Fibroblast of the aortic adventitia (primary cell): ENCODE measurements at places on chromosomes 6 and 20. TPM values are rescaled to one million over a fixed set of nuclear protein-coding genes. Genes with fewer than 3 reads are reported as not detected.

Gene USP49
- total RNA-seq, result 2.7 and 11.2 TPM in 2 replicates

Gene SCUBE3
- 1.8 and 10.0 TPM in 2 replicates for total RNA-seq

Gene ZNF341
- 0.90 and 1.5 TPM in 2 replicates for total RNA-seq

DNA sequence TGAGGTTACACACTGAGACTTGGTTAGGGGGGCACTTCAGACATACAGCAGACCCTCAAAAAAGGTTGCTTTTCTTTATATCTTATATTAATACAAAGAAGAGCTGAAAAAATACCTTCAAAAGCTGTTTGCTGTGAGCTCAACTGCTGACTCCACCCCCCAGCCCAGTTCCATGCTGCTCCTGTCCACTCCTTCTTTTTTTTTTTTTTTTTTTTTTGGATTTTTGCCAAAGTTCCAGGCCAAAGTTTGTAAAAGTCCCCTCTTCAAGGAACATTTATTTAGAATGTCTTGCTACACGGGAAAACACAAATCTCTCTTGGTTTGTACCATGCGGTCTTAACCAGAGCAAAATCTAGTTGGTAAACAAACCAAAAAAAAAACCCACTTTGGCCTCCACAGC, 85.3 kb upstream of the AKAP12 start:
- peak; percentile 24 for DNase-seq

Gene LATS1
- 10.1 and 33.4 TPM in 2 replicates for total RNA-seq

Gene TBX18
- 16.1 and 27.1 TPM in 2 replicates for total RNA-seq

DNA sequence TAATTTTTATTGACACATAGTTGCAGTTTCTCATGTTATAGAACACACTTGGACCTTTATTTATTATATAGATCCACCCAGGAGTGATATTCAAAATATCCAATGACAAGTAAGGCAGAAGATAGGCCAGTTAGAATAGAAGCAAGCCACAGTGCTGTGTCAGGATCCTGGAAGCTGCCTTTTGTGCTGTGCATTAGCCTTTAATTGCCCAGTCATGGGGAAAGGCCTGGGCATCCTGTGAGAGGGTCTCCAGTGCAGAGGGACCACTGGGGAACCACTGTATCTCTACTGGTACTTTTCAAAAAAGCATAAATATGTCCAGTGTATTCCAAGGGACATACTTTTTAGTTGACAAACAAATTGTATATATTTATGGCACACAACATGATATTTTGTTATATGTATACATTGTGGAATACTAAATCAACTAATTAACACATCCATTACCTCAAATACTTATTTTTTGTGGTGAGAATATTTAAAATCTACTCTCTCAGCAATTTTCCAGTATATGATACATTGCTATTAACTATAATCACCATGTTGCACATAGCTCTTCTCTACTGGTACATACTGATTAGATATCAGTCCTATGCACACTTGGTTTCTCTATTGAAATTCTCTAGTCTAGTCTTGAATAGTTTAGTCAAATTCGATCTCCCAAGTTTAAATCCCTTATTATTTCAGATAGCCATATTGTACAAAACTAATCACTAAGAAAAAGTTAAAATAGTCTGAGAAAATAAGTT, 59.5 kb downstream of the CDC40 start:
- DNase-seq, result no peak

DNA sequence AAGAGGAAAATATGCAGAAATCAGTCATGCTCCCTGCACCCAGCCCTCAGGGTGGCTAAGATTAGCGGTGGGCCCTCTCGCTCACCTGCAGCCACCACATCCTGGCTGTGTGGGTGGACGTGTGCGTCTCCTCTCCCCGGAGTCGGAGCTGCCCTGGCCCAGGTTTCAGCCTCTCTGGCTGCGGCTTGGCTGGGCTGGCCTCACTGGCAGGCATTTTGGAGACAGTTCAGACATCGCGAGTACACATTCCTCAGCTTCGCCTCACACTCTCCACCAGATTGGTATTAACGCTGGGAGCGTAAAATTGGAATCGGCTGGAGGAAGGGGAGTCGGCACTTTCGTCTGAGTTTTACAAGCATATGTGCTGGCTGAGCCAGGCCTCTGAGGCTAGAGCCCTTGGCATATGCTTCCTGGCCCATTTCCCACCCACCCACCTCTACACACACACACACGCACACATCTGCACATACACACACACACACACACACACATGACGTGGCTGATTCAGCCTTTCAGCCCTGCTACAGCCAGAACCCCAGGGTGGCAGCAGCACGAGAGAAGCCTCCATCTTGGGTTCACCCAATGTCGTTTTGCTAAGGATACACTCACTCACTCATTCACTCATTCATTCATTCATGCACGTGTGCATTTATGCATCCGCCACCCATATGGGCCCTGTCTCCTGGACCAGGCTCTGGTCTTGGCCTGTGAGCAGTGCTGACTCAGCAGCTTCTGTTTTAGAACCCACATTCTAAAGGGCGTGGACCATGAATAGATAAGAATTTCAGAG, 42.9 kb downstream of the BCAS4 start:
- peak; percentile 95 for DNase-seq

DNA sequence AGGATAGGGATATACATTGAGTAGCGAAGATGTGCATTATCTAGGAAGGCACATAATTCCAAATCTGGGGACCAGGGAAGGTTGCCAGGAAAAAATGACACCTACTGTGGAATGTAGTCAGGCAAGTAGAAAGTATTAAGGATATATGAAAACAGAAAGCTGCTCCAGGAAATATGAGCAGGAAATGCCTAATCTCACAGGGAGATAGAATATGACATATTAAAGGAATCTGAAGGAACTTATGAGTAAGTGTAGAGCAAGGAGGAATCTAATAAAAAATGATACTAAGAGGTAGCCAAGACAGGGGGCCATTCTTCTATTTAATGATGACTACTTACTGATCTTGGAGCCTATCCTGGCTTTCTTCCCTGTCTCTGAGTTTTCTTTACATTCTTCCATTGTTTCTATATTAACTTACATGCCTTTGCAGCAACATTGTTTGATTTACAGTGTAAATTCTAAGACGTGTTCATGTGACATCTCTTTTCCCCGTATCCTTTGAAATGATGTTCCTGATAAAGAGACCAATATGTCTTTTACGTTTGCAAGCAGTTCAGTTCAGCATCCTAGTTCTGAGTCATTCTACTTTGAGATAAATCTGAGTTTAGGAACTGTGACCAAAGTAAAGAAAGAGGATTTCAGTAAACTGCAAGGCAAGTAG, 58.6 kb downstream of the TINAG start:
- DNase-seq, result peak; percentile 77

DNA sequence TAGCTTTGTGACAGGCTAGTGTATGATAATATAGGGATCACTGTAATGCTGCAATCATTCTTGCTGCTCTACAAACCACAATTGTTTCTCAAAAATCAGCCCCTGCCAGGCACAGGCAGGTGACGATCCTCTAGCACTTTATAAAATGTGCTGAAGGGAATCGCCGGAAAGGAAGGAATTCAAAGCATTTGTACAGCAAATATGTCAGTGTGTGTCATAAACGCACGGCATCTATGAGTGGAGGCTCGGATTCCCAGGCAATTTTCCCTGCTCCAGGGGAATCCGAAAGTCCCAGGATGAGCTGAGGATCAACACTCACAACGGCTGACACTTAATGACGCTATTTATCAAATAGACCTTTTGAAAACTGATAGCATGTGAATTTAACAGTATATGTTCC, 1.4 kb downstream of the PHACTR1 start:
- DNase-seq, result no peak

- no peak for DNase-seq
Observed at GRCh38 chr6:112268019-112268418, 13.7 kb upstream of the LAMA4 start.

Gene RBBP8NL
- not detected in 2 replicates for total RNA-seq

DNA sequence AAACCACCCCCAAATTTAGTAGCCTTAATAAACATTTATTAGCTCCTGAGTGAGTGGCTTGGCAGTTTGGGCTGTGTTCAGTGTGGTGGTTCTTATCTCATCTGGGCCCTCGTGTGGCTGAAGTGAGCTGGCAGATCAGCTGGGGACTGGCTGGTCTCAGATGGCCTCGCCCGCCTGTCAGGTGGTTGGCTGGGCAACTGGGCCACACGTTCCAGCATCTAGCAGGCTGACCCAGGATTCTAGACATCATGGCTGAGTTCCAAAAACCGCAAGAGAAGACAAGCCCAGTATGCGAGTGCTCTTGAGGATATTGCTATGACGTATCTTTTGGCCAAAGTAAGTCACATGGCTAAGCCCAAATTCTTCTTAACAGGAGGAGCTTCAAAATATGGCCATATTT, 28.9 kb downstream of the EIF2S2 start:
- DNase-seq, result peak; percentile 99

Gene SLC25A27
- 6.2 and 27.3 TPM in 2 replicates for total RNA-seq

DNA sequence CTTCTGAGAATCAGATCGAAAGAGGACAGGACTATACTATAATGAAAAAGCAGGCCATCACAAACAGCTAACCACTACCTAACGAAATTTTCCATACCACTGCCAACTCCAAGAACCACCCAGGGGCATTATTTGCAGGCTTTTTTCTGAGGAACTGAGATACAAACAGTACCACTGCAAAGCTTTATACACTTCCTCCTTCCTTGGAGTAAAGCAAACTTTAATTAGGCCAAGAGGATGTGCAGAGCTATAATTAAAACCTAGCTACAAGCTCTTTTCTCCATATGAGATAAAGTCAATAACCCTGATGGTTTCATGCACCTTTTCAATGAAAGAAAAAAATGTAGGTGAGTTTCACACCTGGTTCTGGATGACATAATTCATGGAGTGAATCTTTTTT, 68.5 kb downstream of the ELOVL5 start:
- DNase-seq, result no peak

Gene PPIL4
- 36.1 and 46.0 TPM in 2 replicates for total RNA-seq

Gene PPP1R10
- 32.1 and 39.1 TPM in 2 replicates for total RNA-seq

GRCh38 chr6:147510929-147511590, 2.6 kb downstream of the SAMD5 start:
- DNase-seq, result no peak

Gene LY6G5C
- 1.1 TPM in 1 of 2 replicates, not detected in the other for total RNA-seq

Gene MUC21
- not detected in 2 replicates for total RNA-seq

DNA sequence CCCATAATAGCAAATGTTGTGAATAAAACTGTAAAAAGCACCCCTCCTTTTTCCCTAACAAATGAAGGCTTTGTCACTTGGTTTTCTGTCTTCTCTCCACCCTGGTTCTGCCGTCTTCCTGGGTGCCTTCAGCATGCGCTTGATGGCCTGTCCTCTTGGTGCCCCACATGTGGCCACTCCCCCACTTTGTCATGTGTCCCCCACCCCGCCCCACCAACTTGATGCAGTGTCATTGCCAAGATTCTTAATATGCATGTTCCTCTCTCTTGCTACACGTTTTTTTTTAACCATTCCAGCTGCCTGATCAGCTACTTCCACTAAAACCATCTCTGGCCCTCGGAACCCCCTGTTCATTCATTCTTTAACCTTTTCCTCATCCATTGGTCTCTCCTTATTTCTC, 340.3 kb downstream of the QKI start:
- no peak for DNase-seq

DNA sequence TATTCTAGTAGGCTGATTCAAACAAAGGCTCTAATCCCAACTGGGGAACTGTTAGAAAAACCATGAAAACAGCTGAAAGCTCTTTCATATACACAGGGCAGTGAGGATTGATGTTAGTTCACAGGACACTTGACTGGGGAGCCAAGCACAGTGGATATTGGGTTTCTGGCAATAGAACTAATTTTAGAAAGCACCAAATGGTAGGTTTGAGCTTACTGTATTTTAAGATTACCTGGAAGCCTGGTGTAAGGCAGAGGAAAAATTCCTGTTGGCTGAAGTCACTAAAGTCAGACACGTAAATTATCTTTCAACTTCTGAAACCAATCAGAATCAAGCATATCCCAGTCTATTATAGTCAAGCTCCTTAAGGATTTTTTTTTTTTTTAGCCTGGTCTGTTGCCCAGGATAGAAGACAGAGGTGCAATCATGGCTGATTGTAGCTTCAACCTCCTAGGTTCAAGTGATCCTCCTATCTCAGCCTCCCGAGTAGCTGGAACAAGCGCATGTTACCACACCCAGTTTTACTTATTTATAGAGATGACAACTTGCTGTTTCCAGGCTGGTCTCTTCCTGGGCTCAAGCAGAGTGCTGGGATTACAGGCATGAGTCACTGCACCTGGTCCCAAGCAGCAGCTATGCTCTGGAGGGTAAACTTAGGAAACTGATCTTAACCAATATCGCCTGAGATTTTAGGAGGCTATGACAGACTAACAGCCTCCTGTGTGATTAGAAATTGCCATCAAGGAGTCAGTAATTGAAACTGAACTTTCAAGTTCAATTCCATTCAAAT, 32.5 kb upstream of the SYNCRIP start:
- peak; percentile 51 for DNase-seq

Gene MLN
- total RNA-seq, result not detected in 2 replicates

GRCh38 chr20:58742668-58743566, 50.3 kb downstream of the NPEPL1 start:
- no peak for DNase-seq

- DNase-seq, result no peak
Observed at GRCh38 chr20:47127546-47127945, 229.0 kb downstream of the ZMYND8 start.

Gene SIM1
- total RNA-seq, result under 0.01 TPM in 1 of 2 replicates, not detected in the other

GRCh38 chr20:53195876-53196610, 223.9 kb downstream of the TSHZ2 start:
- DNase-seq, result no peak

GRCh38 chr6:7131390-7131789, 23.6 kb downstream of the RREB1 start:
- DNase-seq, result no peak

Gene GSTA2
- total RNA-seq, result not detected in 2 replicates

GRCh38 chr20:40563296-40563950, 125.6 kb downstream of the MAFB start:
- DNase-seq, result peak; percentile 64

Gene GLP1R
- not detected in 2 replicates for total RNA-seq

DNA sequence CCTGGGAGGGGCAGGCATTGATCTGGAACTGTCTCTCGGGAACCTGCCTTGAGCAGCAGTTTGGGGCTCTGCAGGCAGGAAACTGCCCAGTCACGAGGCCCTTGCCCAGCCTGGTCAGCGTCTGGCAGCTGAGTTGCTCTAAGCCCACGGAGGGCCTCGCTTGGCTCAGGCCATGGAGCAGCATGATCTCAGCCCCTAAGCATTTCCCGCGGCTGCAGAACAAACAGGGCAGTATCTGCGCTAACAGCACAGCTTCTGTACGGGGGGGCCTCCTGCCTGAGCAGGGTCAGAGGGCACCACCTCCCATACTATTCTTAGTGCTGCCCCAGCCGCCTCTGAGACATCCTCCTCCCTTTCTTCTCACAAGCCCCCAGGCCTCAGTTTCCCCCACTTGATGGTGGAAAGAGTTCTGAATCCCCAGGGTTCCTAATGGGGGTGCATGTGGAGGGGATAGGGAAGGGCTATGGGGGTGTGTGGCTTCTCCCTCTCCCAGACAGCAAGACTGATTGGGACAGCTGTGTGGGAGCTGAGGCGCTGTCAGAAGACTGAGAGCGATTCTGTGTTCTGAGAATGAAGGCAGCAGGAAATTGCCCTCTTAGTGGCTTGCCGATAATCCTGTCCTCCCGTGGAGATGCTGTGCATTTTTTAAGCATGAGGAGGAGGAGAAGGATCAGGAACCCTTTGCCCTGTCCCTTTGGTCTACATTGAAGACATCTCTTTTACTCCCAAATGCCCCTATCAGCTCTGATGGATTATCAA, 46.4 kb downstream of the MOCS1 start:
- peak; percentile 89 for DNase-seq

- DNase-seq, result no peak
Observed at GRCh38 chr6:14429396-14429795, 311.8 kb downstream of the CD83 start.

GRCh38 chr20:35625584-35626385, 10.2 kb downstream of the SPAG4 start:
- no peak for DNase-seq

Gene CDH26
- total RNA-seq, result 0.09 TPM in 1 of 2 replicates, not detected in the other

GRCh38 chr6:141677598-141678211, 455.0 kb upstream of the GJE1 start:
- peak; percentile 62 for DNase-seq

Gene ARMC12
- total RNA-seq, result 0.45 TPM in 1 of 2 replicates, not detected in the other

Gene ZNFX1
- total RNA-seq, result 41.5 and 54.5 TPM in 2 replicates
